ENCODE measurements at places on chromosomes 7 and 10.

DNA sequence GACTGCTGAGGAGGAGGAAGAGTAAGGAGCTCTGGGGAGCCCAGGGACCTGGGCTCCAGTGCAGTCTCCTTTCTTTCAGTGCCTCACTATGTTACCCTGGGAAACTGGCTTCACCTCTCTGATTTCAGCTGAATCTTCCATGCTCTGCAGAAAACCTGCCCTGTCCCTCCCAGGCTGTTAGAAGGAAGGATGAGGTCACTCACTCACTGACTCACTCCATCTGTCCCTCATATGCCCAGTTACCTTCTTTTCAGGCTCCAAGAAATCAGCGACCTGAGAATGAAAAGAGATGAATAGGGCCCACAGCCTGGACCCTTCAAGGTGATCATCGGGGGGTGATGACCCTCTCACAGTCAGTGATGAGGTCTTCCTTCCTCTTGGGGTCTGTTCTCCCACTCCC, 481 bp downstream of the SFTPA2 start:
- DNase-seq = no peak

- DNase-seq = peak; percentile 15
Observed at GRCh38 chr7:64946772-64947171, 43.7 kb downstream of the ZNF273 start.

GRCh38 chr10:84531396-84531795, 203.0 kb downstream of the CCSER2 start:
- DNase-seq = no peak

DNA sequence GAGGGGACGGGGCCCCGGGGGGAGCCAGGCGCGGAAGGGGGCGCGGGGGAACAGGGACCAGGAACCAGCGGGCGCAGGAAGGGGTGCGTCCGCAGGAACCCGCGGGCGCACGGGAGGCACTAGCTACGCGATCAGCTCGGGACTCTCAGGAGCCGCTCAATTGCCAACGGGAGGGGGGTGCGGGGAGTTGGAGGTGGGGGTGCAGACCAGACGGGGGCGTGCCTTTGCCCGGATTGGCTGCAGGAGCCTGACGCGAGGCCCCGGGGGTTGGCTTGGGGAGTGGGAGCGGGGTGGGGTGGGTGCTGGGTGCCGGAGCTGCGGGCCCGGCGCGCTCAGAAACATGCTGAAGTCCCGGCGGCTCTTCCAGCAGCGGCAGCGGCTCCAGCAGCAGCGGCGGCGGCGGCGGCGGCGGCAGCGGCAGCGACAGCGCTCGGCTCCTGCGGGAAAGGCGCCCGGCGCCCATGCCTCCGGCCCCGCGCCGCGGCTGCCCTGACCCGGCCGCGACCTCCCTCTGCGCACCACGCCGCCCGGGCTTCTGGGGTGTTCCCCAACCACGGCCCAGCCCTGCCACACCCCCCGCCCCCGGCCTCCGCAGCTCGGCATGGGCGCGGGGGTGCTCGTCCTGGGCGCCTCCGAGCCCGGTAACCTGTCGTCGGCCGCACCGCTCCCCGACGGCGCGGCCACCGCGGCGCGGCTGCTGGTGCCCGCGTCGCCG, at the start of gene ADRB1:
Gene ADRB1, plus strand, starts transcription at position 335 of the 715 bp plus-strand sequence. Its CDS starts 267 bp downstream, at position 602.
- DNase-seq = no peak

- no peak for DNase-seq
Observed at GRCh38 chr7:12570168-12570533, 369 bp upstream of the SCIN start.

DNA sequence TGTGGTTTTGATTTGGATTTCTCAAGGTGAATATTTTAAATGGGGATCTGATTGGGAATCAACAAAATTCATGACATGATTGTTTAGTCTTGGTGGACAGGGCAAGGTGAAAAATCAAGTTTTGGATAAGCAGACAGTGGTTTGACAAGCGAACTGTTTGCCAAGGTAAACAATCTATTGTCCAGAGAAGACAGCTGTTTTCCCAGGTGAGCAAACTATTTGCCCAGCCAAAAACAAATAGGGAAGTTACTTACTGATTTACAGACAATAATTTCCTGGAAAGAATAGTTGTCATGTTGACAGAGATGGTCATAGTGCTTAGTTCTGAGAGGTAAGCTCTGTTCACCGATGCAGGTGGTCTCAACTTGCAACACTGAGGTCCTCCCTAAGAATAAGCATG, 94.0 kb upstream of the STEAP1B start:
- no peak for DNase-seq

GRCh38 chr7:116629051-116629463, 42.9 kb upstream of the MET start:
- peak; percentile 49 for DNase-seq

- DNase-seq = no peak
Observed at GRCh38 chr7:70881167-70881847, 250.6 kb upstream of the GALNT17 start.

GRCh38 chr10:80455461-80456349, 1.6 kb downstream of the TSPAN14 start:
- no peak for DNase-seq

DNA sequence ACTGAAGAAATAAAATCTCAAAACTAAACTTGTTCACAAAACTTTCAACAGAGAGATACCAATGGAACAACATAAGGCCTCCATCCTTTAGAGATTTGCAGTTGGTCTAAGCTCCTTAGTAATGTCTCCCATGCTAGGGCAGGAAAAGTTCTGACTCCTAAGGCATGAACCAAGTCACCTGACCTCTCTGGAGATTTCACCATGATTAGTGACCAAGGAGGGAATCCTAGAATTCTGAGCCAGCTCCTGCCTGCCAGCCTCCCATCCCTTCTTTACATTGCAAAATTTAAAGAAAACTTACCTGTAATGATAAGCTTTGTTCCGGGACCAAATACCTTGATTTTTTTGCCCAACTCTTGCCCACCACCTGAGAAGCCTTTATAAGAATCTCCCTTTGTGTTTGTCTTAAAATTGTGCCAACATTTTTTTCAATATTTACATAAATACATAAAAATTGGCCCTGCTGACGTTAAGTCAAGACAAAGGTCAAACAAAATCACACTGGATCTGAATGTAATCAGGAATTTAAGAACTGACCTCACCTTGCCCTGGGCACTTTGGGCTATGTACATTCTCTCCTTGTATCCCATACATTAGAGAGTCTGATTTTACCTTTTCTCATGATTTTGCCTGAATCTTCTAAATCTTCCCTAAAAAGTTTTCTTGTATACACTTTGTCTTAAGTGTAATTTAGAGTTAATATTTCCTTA, at the start of gene TARP:
Gene TARP, minus strand, starts transcription at position 351 of the 710 bp plus-strand sequence.
- DNase-seq = no peak

DNA sequence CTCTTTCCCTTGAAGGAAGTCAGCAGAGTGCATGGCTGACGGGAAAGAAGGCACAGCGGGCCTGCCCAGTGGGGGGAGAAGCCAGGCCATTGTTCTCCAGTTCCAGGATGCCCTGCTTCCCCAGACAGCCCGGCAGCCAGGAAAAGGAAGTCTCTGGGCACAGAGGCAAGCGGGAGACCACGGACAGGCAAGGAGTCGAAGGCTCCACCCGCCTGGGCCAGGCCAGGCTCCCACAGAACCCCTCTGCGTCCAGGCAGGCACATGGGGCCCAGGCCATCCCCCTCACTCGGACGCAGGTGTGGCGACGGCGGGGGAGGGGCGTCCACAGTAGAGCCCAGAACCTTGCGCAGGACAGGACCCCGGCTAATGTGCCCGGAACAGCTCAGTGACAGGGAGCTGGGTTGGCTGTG, 8.7 kb downstream of the GPR146 start:
- no peak for DNase-seq

DNA sequence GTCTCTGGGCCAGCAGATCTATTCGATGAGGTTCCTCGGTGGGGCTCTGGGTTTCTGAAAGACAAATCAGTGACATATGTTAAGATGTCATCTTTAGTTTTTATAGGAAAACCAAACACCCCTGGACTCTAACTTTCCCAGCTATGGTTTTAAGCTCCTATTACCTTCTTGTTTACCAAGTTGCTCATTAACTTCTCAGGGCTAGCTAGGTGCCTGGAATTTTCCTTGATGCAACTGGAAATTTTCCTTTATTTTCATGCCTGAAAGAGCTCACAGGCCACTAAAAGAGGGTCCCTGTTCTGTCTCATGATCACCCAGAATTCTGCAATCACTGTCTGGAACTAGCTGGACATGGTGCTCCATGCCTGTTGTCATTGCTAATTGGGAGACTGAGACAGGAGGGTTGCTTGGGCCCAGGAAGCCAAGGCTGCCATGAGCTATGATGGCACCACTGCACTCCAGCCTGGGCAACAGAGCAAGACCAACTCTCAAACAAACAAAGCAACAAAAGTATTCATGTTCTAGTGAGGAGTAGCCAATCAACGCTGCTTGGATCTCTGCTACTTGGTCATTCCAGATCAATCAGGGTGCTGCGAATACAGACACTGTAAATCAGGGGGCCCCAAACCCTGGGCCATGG, 1173.5 kb upstream of the AUTS2 start:
- DNase-seq = peak; percentile 46

- DNase-seq = no peak
Observed at GRCh38 chr7:1995426-1995825, 237.3 kb downstream of the MAD1L1 start.

GRCh38 chr7:157903710-157904109, 566.9 kb downstream of the DNAJB6 start:
- DNase-seq = no peak

DNA sequence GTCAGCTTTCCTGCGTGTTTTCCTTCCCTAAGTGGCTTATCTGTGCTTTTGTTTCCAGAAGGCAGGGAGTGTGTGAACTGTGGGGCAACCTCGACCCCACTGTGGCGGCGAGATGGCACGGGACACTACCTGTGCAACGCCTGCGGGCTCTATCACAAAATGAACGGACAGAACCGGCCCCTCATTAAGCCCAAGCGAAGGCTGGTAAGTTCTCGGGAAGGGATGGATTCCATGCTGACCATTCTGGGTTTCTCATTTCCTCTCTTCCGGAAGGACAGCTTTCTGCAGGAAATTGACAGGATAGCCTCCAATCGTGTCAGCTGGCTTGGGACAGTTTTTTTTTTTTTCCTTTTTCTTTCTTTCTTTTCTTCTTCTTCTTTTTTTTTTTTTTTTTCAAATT, 9.4 kb downstream of the GATA3 start:
- DNase-seq = no peak

- DNase-seq = no peak
Observed at GRCh38 chr7:44134943-44135628, 6.0 kb downstream of the MYL7 start.

- no peak for DNase-seq
Observed at GRCh38 chr7:1122832-1123501, 35.1 kb downstream of the GPER1 start.

GRCh38 chr10:121352231-121352855, 245.9 kb downstream of the FGFR2 start:
- DNase-seq = no peak

- no peak for DNase-seq
Observed at GRCh38 chr7:71612911-71613310, 481.0 kb downstream of the GALNT17 start.

DNA sequence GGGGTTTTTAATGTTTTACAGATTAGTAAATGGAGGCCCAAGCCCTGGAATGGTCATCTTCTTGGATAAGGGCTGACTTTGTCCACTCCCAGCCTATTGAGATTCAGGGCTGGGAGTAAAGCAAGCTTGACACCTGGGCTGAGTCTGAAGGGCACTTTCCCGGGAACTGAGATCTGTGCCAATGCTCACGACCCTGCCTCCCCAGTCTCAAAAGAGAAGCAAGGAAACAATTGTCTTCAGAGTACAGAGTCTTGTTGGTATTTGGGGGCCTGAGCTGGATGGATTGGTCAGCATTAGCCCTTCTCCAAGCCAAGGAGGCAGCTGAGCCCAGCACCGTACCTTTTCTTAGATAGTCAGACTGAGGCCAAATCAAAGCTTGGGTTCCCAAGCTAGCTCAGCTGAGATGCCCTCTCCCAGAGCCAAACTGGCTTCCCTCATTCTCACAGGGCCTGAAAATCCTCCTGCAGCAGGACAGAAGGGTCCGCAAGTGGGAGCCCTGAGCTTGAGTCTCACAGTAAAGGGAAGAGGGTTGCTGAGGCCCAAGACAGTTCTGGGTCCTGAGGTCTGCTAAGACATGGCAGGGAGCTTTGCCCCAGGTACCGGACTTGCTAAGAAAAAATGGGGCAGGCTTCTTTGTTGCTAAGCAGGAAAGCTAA, 3.7 kb downstream of the DDIT4 start:
- no peak for DNase-seq

DNA sequence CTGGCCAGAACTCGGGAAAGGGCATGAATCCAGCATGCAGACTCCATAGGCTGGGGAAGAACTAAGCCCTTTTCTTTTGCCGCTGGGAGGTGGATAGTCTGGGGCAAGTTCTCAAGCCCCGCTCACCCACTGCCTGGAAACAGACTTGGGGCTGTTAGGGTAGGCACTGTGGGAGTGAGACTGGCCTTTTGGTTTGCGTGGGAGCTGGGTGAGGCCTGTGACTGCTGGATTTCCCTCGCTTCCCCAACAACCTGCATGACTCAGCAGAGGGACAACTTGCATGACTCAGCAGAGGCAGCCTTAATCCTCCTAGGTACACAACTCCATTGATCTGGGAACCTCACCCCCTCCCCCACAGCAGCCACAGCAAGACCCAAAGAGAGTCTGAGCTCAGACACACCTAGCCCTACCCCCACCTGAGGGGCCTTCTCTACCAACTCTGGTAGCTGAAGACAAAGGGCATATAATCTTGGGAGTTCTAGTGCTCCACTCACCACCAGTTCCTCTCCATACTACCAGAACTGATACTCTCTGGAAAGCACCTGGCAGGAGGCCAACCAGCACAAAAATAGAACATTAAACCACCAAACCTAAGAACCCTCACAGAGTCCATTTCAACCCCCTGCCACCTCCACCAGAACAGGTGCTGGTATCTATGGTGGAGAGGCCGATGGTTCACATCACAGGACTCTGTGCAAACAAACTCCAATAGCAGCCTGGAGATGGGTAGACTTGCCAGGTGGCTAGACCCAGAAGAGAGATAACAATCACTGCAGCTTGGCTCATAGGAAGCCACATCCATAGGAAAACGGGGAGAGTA, 81.4 kb upstream of the LAMB4 start:
- DNase-seq = no peak

- DNase-seq = no peak
Observed at GRCh38 chr7:30146127-30146612, 11.4 kb downstream of the MTURN start.

- no peak for DNase-seq
Observed at GRCh38 chr10:11673346-11674280, 62.2 kb upstream of the USP6NL start.

DNA sequence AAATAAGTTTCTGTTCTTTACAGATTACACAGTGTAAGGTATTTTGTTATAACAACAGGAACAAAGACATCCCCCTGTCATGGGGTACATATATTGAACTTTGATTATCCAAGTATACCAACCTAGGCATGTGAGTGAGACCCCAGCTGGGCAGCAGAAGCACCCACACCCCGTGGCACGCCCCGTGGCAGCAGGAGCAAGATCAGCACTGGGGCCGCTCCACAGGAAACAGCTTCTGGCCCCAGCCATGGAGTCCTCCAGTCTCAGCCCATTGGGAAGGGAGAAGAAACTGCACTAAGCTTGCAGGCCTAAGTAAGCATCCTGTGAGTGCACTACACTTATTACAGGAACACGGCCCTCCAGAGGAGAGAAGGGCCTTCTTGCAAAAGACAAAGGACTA, 24.2 kb upstream of the TMEM72 start:
- DNase-seq = no peak

- DNase-seq = no peak
Observed at GRCh38 chr10:119393845-119394244, 148.7 kb downstream of the RGS10 start.
